NB4 (cell line): ENCODE measurements at places on chromosomes 1 and 21.

- no peak for DNase-seq
Measured at GRCh38 chr1:26570287-26570686, 40.7 kb downstream of the RPS6KA1 start.

GRCh38 chr1:60425528-60425927, 352.0 kb upstream of the C1orf87 start:
- DNase-seq, result peak; percentile 4

DNA sequence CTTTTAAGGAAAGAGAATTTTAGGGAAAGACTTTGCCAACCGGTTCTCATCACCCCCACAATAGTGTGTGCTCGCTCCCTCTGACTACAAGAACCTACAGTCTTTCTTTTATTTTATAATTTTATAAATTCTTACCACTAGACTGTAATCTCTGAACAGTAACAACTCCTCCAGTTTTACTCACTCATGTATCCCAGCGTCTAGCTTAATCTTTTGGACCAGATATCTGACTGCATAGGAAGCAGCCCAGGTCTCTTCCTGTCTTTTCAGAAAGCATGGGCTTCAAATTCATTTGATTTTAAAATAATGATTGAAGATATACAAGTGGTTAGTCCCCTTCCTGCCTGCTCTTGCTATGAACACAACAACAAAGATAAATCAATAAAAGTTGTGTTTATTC, 19.0 kb upstream of the DUSP10 start:
- DNase-seq, result no peak

DNA sequence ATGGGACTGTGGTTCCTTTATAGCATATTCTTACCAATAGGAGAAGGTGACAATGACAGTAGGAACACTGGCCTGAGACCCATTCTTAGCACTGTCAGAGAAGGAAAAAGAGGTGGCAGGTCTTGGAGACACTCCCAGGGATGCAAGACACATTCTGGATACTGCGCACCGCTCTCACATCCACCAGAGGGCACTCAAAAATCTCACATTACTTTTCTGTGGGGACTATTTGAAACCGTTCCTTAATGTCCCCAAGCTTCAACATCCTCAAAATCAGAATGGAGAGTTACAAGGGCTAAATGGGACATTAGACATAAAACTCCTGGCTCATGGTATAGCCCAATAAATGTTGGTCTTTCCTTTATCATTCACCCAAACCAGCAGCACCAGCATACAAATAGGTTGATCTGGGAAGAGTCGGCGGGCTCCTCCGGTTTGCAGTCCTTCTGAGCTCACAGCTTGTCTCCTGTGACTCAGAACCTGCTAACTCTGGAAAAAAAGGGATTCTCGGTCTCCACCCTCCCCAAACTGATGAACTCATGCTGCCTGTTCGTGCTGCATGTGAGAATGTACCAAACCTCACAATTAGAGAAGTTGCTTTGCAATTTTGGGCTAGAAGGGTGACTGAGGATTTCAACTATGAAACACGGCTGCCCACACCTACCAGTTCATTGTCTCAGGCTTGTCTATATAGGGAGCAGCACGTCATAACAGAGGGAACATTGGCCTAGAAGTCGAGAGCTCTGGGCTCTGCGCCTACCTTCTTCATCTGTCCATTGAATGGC, 40.2 kb downstream of the IL12RB2 start:
- peak; percentile 49 for DNase-seq

- no peak for DNase-seq
Measured at GRCh38 chr1:183365093-183365492, 53.1 kb downstream of the NMNAT2 start.

DNA sequence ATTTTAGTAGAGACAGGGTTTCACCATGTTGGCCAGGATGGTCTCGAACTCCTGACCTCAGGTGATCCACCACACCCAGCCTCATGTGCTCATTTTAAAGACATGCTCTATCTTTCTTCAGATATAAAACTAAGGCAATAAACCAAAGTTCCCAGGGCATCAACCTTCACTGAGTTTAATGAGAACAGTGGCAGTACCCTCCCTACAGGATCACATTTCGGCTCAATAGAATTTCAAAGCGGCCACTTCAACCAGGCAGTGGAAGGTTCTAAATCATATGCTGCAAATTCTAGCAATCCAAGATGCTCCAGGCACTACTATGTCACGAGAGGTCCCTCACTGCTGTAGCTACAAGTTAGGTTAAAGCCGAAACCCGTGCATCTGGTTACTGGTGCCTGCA, 45.5 kb downstream of the PARP1 start:
- DNase-seq, result no peak

DNA sequence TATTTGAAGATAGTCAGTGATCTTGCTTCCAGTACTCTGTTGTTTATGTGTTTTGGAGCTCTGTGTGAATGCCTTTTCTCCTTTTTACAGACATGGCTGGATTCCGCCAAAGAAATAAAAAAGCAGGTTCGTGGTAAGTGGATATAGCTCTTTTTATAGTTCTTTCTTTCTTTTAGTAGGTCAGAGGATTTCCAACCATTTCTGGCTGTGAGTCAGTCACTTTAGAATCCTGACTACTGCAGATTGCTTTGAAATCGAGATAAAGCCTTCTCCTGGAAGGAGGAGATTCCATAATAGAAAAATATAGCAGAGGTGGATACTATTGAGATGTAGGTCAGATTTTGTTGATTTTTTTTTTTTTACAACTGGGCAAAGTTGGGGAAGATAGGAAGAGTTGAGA, 97.4 kb downstream of the EPB41 start:
- DNase-seq, result no peak

DNA sequence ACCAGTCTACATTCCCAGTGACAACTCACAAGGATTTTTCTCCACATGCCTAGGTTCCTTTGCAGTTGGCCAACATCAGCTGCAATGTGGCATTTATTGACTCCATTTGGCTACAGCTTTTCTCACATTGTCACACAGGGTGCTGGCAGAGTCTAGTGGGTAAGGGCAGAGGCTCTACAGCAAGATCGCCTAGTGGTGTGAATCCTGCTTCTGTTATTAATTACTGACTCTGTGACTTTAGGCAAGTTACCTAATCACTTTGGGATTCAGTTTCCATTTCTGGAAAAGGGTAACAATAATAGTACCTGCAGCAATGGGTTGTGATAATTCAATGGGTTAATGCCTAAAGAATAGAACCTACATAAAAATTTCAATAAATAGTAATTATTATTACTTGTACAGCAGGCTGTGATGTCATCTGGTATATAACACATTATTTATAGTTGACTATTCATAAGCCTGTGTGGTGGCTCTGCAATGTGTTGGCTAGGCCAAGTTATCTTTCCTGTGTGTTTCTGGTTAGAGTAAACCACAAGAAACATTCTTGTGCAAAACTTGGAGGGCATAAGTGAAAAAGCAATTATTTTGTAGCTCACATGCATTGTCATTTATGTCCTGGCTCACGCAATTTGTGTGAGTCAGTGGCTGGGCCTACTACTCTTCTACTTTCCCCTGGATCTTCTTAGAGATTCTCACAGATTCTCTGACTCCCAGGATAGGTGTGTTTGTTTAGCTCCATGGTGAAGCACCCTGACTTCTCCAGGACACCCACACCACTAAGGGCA, 59.5 kb downstream of the PTGS2 start:
- DNase-seq, result peak; percentile 61

GRCh38 chr1:11617314-11617713, 36.9 kb downstream of the FBXO2 start:
- no peak for DNase-seq
